NCI-H1092 treated with DMSO at 0.1 percent for 48 hours (cell line): ENCODE measurements at places on chromosomes 5 and 9.

GRCh38 chr5:33944543-33945132 is 8.5 kb downstream of the RXFP3 start:
- no peak for DNase-seq

GRCh38 chr9:107737987-107738743 is 248.6 kb upstream of the KLF4 start:
- peak; percentile 18 for DNase-seq

DNA sequence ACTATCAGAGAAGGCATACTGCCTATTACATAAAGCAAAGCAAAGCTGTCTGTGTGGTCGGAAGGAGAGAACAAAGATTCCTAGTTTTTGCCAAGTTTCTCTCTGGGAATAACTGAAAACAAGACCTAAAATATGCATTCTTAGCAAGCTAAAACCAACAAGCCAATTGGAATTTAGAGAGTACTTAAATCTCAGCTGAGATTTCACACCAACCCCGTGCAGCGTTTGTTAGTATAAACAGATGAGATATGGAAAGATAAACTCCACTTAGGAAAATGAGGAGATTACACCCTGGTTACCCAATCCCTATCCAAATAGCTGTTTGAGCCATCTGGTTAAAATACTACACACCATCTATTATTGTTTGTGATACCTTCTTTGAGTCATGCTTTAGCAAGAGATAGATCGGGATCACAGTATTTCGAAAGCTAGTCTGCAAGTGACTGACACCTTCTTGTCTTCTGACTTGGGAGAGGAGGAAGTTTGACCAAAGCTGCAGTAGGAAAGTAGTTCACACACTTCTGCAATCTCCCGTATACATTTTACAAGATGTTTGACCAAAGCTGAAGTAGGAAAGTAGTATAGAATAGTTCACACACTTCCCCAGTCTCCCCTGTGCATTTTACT is 18.2 kb downstream of the FAF2 start:
- no peak for DNase-seq

GRCh38 chr5:94802450-94802849 is 184.0 kb downstream of the SLF1 start:
- DNase-seq = no peak

GRCh38 chr5:67483453-67484030 is 286.9 kb upstream of the CD180 start:
- no peak for DNase-seq

- DNase-seq = peak; percentile 45
These were observed 242.0 kb downstream of the CRB2 start for GRCh38 chr9:123597876-123598556.
